Activated CD8-positive, alpha-beta memory T cell treated with anti-CD3 and anti-CD28 coated beads for 1 hour (primary cell): ENCODE measurements at places on chromosomes 1 and 21.

- no peak for DNase-seq
These were observed 376.3 kb upstream of the CAMK1G start for GRCh38 chr1:209207126-209207700.

DNA sequence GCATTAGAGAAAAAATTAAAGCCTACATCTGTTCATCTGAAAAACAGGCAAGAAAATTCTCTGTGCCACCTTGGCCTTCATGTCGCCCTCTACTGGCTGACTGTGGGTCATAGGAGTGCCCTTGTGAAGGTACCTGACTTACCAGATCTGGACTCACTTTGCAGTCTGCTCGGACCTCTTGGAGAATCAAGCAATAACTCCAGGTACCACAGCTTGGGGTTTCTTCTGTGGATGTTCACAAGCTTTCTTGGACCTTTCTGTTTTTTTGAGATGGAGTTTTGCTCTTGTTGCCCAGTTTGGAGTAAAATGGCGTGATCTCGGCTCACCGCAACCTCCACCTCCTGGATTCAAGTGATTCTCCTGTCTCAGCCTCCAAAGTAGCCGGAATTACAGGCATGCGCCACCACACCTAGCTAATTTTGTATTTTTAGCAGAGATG is 2.4 kb upstream of the PRAMEF18 start:
- no peak for DNase-seq

- no peak for DNase-seq
These were observed 34.0 kb upstream of the ADGRL4 start for GRCh38 chr1:79040424-79041082.

- no peak for DNase-seq
These were observed 90.4 kb downstream of the BACH1 start for GRCh38 chr21:29389136-29389535.

GRCh38 chr1:214506972-214507431 is 44.4 kb downstream of the PTPN14 start:
- DNase-seq: no peak

- DNase-seq: no peak
These were observed 58.0 kb upstream of the GFI1 start for GRCh38 chr1:92544756-92545165.

- peak; percentile 20 for DNase-seq
These were observed 23.4 kb upstream of the ARF1 start for GRCh38 chr1:228058949-228059633.

- no peak for DNase-seq
These were observed 7.5 kb downstream of the TRAPPC10 start for GRCh38 chr21:44019568-44019958.
